ENCODE measurements at places on chromosomes 7 and 10.

GRCh38 chr10:58773341-58773740 is 260.7 kb downstream of the BICC1 start:
- no peak for DNase-seq

DNA sequence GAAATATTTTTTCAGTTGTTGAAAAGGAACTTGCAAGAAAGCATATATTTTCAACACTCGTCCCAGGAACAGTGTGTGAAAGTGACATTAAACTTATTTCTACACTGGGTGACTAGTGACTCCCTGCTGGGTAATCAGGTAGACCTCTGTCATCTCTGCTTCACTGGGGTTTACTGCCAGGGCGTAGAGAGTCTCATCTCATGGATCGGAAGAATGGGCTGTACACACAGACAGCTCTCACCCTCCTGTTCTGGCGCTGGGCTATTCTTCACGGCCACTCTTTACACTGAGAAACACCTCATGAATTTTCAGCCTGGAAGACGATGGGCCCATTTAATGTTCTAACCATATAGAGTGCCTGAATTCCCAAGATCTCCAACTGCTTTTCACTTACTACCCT is 36.4 kb downstream of the NRP1 start:
- no peak for DNase-seq

GRCh38 chr10:52900593-52900992 is 128.0 kb upstream of the MBL2 start:
- no peak for DNase-seq

GRCh38 chr7:92598310-92598981 is 8.3 kb upstream of the FAM133B start:
- DNase-seq: no peak

- DNase-seq: no peak
Observed at GRCh38 chr10:67100951-67101350, 175.1 kb downstream of the LRRTM3 start.

GRCh38 chr10:103843045-103843444 is 12.3 kb downstream of the SH3PXD2A start:
- no peak for DNase-seq

GRCh38 chr7:151742713-151743480 is 134.0 kb downstream of the PRKAG2 start:
- DNase-seq: no peak

DNA sequence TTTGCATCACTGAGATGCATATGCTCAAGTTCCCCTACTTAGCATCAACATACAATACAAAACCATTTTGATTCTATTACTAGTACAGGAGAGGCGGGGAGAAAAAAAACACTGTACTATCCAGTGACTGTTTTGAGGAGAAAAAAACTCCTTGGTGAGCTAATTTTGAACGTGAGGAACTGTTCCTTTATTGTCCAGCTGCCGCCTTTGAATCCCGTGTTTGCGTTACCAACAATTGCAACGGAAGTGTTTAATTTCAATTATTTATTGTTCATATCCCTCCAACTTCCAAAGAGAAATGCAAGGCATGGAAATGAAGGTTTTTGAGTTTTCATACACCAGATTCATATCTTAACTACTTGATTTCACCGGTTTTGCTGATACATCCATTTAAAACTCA is 66.4 kb upstream of the ARHGAP21 start:
- no peak for DNase-seq

DNA sequence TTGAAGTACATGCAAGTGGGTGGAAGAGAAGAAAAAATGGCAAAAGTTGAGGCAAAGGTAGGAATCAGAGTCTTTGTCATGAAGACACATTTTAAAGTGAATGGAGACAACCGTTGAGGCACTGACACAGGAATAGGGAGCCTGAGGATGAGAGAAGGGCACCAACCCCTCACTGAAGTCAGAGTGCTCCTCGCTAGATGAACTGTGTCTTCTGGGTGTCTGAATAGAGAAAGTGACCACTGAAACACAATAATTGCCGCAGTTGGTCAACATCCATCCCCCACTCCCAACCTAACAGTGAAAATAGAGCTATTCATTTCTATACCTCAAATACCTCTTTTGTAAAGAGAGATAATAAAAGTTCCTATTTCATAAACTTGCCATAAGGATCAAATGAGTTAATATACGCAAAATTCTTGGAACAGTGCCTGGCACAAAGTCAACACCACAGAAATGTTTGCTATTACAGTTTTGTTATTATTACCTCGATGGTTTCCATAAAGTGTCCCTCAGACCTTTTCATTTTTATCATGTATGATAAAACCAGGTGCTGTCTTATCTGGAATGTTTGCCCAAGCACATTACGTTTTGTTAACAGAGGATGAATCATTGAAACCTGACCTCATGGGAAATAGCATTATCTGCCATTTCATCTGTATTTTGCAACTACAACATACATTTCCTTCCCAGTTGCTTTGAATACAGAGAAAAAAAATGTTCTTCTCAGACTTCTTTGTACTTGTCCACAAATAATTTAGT is 61.8 kb upstream of the SP4 start:
- no peak for DNase-seq

GRCh38 chr10:72375585-72375984 is 20.9 kb upstream of the DNAJB12 start:
- DNase-seq: no peak

- DNase-seq: no peak
Observed at GRCh38 chr7:101094791-101095375, 9.6 kb downstream of the TRIM56 start.

- DNase-seq: no peak
Observed at GRCh38 chr10:1425879-1426278, 311.4 kb downstream of the ADARB2 start.

DNA sequence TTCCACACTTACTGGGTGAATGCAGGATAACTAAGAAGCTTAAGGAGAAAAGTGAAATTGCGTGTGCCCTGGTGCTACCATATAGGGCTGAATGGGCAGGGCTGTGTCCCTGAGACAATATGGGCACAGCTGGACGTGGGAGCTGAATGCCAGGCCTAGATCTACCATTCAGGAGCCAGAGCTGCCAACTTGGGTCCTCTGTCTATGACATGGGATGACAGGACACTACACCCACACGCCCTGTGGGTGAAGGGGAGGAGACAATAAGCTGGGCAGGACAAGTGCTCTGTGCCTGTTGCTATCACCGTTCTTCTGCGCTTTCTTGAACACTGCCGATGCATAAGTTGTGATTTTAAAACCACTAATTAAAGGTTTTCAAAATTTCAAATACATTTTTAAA is 293.9 kb downstream of the TNS3 start:
- no peak for DNase-seq
